Ovary (tissue), 10 donors: ENCODE measurements at places on chromosomes 3 and 15.

DNA sequence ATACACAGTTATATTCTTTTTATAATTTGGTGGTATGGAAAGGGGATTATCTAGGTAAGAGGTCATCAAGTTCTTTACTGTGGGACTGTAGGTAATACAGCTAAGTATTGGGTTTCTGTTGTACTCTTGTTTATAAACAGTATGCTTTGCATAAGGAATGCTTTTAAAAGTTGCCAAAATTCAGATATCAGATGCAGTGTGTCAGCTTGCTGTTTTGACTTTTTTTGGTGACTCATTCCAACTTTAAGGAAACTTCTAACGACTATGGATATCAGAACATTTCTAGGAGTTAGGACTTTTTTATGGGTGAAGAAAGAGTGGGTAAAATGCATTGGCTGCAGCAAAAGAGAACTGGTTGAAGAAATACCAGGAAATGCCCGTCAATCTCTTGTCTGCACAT lies 2.8 kb downstream of the SCAANT1 start:
- DNase-seq: no peak

DNA sequence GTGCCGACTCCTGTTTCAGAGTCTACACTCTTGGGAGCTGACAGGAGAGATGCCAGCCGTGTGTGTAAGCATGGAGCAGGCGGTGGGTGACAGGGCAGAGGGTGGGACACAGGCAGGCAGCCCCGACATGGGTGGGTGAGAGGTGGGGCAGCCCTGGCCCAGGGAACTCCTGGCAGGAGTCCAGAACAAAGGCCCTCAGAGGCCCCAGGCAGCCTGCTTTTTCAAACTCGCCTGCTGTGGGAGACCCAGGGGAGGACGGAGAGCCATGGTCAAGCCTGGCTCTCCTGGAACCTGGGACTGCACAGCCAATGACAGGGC lies 29.3 kb upstream of the SLC41A3 start:
- no peak for DNase-seq

- DNase-seq: peak; percentile 65
Measured at GRCh38 chr3:112629425-112629824, 11.5 kb downstream of the CCDC80 start.

DNA sequence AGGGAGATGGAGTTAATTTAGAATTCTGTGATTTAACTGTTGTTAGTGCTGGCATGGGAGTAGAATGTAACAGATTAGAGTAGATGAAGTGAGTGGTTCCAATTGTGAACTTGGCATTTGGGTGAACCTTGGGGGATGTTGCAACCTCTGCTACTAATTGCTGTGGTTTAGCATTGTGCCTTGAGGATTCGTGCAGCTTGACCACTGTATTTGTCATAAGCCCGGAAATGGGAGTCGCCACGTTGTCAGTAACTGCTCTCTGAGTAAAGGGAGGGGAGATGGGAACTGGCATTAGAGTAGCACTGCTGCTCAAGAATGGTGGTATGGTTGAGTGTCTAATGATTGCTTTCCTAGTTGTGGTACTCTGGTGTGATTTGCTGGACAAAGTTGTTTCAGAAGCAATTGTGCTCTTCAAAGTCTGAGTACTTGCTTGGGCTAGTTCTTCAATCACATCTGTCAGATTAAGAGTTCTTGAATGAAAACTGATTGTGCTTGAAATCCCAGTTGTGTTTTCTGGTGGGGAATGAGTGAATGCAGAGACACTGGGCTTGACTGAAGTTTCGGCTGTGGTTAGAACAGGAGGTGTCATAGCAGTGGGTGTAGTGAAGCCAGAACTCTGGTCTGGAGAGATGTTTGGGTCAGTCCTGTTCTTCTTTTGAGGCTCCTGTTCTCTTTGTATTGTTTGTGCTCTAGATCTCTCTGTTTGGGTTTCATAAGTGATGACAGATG lies 15.4 kb downstream of the IGSF10 start:
- no peak for DNase-seq

DNA sequence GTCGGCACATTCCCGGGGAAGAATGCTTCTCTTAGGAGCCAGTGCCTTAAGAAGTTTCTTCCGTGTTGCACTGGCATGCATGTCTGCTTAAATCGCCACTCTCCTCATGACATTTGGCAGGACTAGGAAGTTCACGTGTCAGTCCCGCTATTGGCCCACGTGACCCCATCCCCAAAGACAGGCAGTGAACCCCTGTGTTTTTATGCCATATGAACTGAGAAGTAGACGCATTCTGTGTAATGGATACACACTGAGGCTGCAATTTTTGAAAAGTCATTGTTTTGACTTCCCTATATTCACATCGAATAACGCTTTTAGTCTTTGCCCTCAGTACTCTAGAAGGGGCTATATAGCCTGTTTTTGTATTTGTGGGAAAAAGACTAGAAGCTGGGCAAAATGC lies 125.6 kb upstream of the TBL1XR1 start:
- no peak for DNase-seq

DNA sequence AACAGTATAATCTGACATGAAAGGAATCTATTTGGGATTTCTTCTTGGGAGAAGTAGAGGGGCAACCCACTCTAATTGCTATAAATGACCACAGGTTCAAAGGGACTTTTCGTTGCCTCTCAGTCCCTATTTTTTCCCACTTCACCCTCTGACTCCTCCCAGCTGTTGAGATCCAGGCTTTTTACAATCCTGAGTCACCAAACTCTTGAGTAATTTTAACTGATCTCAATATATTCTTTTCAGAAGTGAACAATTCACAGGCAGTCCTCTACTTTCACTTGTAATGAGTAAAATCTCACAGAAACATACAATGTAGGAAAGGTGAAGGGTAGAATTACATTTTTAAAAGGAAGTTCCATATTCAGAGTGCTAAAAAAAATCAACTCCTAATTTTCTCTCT lies 44.6 kb downstream of the EIF4E3 start:
- DNase-seq: no peak

DNA sequence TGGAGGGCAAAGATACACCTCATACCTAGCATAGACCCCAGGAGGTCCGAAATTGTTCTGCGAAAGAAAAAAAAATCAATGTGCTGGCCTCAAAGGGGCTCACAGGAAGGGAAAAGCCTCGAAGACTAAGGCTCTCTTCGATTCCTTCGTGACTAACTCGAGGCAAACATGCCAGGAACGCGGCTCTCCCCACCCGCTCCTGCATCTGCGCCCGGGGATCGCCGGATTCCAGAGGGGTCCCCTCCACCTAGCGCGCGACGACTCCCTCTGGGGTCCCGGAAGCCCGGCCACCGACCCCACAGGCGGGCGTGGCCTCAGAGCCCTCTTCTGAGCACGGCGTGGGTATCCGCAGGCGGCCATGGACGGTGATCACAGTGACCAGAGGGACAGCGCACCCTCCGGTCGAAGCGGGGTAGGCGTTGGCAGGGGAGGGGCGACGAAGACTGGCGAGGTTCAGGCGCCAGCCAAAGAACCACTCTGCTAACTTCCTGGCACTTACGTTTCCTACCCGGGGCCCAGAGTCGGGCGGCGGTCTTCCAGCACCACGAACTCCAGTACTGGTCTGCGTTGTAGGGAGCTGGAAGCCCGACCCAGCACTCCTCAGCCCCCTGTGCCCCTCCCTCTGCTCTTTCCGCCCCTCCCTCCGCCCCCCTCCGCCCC lies 515 bp upstream of the EIF3J start:
- no peak for DNase-seq
